ENCODE measurements at places on chromosomes 6 and 20.

- DNase-seq = no peak
These were observed 16.7 kb downstream of the BTN1A1 start for GRCh38 chr6:26516481-26517427.

GRCh38 chr6:107419733-107420132 lies 39.6 kb downstream of the PDSS2 start:
- DNase-seq = no peak

- DNase-seq = no peak
These were observed 515.0 kb downstream of the CDH26 start for GRCh38 chr20:60473211-60473610.

DNA sequence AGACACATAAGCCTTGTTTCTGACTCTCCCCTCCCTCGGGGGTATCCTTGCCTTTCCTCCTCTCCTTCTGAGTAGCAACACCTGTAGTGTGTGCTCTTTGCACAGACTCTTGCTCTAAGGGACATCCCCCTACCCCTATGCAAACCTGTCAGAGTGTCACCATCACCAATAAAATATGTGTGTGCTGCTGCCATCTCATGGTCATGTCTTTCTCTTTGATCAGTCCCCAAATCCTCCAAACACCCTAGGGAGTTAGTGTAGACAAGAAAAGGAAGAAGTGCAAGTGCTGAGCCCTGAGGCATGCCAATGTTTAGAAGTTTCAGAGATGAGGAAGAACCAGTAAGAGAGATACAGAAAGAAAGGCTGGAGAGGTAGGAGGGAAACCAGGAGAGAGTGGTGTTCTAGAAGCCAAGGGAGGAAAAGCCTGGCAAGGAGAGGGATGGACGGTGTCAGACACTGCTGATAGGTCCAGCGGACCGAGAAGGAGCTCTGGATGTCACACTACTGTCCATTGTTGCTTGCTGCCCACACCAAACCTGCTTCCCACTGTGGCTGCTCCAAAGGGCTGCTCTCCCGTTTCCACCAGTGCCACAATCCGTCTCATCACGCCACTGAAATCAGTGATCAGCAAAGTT lies 16.4 kb downstream of the TRMT6 start:
- DNase-seq = peak; percentile 31

GRCh38 chr6:112008482-112008881 lies 45.4 kb upstream of the CCN6 start:
- no peak for DNase-seq

DNA sequence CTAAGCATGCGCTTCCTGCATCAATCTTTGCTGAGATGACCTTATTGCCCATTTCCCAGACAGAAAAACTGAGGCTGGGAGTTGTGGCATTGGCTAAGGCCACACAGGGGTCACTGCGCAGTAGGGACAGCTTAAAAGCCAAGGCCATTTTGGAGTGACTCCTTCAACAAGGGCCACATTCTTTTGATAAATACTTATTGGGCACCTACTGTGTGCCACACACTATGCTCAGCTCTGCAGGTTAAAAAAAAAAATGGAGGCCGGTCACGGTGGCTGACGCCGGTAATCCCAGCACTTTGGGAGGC lies 108.6 kb downstream of the CEBPB start:
- DNase-seq = no peak

- DNase-seq = no peak
These were observed 51.3 kb upstream of the EIF2S2 start for GRCh38 chr20:34163307-34163706.

- DNase-seq = peak; percentile 34
These were observed 84.0 kb downstream of the AGPAT4 start for GRCh38 chr6:161189891-161190290.

DNA sequence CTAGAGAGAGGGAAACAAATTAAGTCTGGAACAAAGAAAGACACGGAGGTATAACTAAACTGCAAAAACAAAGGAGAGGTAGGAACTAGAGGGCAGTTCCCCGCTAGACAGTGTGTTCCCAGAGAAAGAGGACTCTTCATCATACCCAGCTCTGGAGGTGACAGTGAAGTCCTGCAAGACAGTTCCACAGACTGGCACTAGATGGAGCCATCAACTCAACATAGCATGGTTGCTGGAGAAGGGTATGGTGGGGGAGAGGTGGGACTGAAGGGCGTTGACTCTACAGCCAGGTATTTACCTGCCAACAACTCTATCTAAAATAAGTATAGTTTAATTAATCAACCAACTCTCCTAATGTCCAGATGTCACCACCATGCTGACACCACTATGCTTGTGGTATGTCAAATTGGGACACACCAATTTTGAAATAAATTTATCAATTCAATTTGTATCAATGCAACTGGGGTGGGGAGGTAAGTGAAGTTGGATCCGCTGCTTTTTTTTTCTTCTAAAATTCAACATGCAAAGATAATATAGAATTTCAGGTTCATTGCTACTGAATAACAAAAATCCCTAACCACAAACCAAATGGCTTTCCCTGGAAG lies 9.7 kb downstream of the BACH2 start:
- peak; percentile 45 for DNase-seq

DNA sequence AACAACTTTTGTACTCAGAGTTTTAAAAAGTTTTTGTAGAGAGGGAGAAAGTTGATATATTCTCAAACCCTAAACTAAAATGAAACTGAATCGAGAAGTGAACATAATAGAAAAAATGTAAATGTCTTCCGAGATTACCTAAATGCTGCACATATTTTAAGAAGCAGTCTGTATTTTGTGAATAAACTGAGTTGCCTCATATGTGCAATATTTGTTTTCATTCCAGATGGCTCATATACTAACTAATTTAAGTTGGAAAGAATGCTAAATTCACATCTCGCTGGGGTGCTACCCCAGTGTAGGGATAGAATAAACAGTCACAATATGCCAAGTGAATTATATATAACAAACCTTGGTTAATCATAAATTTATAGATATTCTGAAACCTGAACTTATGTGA lies 285.9 kb upstream of the THEMIS start:
- DNase-seq = no peak

- DNase-seq = peak; percentile 83
These were observed 140.8 kb upstream of the CARMIL1 start for GRCh38 chr6:25138233-25138933.

GRCh38 chr6:168516944-168517741 lies 76.2 kb downstream of the SMOC2 start:
- no peak for DNase-seq

DNA sequence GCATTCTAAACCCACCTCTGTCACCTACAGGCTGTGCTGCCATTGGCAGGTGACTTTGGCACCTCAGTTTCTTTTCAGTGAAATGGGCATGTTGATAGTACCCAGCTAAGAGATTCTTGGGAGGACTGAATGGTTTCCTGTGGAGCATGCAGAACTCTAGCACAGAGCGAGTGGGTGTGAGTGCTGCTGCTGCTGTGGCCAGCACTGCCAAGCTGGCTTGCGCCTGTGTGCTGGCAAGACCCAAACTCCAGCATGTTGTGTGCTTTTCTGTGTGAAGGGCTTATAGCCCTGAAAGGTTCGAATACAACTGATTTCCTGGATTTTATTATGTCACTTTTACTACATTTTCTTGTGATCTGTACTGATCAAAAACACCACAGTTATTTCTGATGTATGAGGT lies 78.1 kb upstream of the KIF25 start:
- no peak for DNase-seq

DNA sequence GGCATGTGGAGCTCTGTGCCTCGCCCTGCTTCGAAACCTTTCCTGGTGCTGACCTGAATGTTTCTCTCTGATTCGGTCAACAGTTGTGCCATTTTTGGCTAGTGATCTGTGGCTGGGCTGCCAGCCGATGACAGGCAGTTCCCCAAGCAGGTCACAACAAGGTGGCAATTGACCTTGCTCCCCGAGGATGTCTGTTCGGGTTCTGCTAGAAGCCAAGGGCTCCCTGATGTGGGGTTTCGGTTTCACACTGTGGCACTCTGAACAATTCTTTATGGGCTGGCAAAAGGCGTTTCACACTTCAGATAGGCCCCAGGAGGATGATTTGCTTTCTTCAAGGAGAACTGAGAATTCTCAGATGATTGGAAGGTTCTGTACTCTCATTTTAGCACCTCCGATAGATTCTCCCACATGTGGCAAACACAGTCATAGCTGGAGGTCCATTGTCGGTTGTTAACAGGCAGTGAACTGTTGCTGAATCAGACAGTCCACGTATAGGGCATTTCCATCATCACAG lies 135.6 kb downstream of the SLC24A3 start:
- DNase-seq = no peak

GRCh38 chr6:136173519-136174507 lies 76.3 kb downstream of the MTFR2 start:
- no peak for DNase-seq

DNA sequence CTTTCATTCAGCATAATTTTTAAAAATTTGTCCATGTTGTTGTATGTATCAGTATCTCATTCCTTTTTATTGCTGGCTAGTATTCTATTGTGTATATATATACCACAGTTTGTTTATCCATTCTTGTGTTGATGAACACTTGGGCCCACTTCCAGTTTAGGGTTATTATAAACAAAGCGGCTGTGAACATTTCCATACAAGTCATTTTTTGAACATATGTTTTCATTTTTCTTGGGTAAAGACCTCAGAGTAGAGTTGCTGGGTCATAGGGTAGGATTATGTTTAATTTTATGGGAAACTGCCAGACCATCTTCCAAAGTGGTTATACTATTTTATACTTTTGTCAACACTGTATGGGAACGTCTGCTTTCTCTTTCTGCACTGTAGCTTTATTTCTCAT lies 55.3 kb downstream of the RBM24 start:
- no peak for DNase-seq

DNA sequence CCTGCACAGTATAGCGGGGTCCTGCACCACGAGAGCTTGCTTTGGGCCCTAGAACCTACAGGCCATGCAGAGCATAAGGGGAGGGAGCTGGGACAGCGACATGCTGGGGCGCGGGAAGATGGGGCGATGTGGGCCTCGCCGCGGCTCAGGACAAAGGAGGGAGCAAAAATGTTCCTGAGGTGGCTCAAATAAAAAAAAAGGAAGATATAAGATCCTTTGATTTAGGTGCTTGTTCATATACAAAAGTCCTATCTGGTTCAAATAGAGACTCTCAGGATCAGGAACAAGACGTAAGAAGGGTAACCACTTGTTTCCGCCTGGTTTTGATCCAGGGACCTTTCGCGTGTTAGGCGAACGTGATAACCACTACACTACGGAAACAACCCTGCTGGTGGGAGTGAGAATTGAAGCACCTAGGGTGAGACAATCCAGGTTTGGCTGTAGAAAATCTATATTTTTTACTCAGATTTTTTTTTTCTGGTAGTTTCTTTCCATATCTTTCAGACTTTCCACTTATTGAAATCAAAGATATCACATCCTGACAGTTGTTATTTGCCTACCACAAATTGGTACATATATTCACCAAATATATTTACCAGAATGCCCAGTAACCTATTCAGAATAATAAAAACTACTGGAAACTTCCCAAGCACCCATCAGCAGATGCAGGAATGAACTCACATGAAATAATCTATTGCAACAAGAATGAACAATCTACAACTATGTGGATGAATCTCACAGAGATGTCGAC lies 177.9 kb upstream of the ZNF184 start:
- no peak for DNase-seq

DNA sequence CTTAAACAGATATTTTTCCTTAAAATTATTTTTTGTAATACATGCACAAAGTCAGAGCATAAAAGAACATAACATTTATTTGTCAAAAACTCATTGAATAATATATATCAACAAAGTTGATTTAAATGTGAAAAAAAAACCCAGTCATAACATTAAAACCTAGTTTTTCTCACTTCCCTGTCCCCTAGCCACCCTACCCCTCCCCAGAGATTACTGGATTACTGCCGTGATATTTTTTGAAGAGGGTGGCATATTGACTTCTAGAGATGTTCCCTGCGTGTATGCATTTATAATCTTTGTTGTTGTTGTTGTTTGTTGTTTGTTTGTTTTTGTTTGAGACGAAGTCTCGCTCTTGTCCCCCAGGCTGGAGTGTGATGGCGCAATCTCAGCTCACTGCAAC lies 52.4 kb upstream of the ARMC2 start:
- no peak for DNase-seq

- no peak for DNase-seq
These were observed 239.1 kb downstream of the COL12A1 start for GRCh38 chr6:74966712-74967111.

GRCh38 chr6:72661411-72661810 lies 39.5 kb downstream of the KCNQ5 start:
- DNase-seq = no peak
